ENCODE measurements at places on chromosomes 1 and 21.

DNA sequence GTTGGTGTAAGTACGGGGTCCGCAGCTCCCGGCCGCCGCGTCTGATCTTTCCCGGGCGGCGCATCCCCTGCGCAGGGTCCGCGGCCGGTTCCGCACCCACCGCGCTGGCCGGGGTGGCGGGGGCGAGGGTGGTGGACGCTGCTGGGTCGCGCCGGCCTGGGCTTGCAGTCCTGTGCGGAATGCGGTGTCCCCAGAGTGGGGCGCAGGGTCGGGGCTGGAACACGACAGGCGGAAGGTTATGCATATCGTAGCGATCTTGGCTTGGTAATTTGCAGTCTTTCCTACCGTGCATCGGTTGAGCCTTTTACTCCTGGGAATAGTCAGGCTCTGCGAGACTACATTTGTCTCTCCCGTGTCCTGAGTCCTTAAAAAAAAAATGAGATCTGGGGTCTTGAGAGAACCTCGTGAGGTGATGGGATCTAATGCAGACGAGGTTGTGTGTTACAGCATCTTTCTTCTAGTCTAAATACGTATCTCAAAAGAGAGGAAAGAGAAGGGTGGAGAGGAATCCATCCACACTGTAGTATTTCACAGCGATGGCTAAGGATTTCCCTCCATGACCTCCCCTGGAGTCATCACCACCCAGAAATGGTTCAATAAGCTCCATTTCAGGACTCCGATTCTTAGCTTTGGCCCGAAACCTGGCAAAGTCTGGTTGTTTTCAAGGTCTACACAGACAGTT is 572 bp downstream of the ATP1B1 start:
- no peak for DNase-seq

GRCh38 chr1:186689907-186690306 is 9.7 kb upstream of the PTGS2 start:
- no peak for DNase-seq

DNA sequence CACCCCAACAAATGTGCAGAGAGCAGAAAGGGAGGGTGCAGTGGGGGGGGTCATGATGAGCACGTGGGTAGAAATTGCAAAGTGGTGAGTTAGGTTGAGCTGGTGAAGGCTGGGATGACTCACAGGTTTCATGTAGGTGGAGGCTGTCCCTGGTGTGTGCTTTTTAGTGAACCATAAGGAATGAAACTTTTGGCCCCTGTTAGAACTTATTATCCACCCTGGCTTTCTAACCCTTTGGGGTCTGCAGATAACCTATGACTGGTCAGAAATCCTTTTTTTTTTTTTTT is 46.9 kb downstream of the DOP1B start:
- peak; percentile 75 for DNase-seq

DNA sequence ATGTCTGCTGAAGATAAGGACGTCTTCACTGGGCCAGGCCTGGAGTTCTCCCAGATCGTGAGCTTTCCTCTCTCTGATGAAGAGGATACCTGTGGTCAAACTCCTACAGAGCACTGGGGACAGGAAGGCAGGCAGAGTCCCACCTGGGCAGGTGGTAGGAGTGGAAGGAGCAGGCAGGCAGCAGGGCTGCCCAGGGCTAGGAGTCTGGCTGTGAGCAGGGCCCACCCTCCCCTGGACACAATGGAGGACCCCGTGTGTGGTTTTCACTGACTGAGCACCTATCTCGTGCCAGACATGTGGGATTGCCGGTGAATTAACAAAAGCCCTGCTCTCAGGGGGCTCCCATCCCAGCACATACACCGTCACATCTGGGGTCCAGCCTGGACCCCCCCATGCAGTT is 4.9 kb upstream of the SAMD11 start:
- no peak for DNase-seq

DNA sequence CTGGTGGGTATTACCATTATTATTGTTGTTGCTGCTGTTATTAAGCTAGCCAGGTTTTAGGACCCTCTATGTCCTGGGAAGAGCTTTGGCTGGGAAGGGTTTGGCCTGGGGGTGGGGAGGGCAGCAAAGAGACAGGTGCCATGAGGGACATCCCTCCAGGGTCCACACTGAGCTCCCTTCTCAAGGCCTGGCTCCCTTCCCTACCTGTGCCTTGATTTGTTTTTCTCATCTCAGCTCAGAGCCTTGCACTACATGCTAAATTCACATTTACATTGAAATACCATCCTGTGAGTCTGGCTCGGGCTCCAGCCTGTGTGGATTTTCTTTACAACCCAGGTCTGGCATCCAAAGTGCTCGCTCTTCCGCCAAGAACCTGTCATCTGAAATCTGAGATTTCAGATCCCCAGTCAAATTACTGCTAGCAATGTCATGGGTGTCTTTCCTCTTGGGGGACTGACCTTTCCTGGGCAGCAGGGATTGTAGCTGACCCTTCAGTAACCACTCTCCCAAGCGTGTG is 536.3 kb downstream of the PTPRU start:
- DNase-seq: no peak

DNA sequence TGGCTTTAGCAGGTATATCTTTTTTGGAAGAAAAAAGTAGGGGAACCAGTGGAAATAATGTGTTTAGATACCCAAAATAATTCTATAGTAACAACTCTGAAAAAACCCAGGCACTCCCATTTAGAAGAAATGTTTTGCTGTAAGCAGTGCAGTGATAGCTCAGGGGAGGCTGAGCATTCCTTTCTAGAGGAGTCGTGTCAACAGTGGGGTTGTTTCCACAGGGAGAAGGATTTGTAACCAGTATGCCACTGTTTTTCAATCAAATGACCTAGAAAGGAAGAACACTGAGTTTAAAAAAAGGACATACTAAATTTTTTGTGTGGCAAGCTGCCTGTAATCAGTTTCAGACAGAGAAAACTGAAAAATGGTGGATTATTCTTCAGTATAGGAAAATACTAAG is 2.4 kb downstream of the PGD start:
- no peak for DNase-seq

DNA sequence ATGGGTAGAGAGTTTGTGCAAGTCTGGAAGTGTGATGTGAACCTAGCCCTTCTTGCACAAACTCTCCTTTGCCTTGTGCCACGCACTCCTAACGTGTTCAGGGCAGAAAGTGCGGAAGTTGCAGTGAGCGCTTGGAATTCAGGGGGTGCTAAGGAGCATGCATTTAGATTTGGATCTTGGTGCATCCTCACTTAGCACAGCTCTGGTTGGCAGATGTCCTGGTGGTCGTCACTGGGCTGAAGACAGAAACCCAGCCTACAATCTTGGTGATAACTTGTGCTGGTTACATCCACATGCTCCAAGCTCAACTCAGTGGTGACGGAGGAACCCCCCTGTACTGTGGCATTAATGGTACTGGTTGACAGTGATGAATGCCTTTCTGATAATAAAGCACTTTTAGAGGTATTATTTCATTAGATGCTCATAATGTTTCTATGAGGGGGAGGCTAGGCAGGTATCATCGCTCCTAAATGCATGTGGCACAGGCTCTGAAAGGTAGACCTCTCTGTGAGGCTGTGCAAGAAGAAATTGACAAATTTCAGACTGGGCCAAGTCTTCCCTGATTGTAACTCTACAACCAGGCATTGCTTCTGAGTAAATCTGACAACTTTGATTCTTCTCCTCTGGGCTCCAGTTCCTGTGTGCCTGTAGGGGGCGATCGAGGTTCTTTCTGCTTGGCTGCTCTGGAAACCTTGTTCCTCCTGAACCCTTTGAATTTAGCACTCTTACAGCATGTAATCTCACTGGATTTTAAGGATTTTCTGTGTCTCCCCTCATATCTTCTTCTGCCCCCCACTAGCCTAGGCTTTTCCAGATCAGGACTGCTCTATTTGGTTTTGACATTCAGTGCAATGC is 40.6 kb downstream of the MAPKAPK2 start:
- peak; percentile 56 for DNase-seq

GRCh38 chr1:183887826-183888819 is 83.2 kb downstream of the RGL1 start:
- no peak for DNase-seq

DNA sequence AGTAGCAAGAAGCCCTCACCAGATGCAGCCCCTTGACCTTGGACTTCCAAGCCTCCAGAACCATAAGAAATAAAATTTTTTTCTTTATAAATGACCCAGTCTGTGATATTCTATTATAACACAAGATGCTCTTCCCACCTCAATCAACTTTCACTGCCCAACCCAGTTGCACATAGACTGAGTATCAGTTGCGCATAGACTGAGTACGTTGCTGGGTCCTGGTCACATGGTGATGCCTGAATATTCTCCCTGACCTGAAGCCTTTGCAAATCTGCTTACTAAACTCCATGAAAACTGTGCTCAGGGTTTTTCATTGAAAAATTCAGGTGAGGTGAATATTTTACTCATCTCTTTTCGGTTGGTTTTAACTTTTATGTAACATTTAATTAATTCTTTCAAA is 59.2 kb downstream of the ETS2 start:
- DNase-seq: no peak
